K562 (cell line): ENCODE measurements at places on chromosomes 6 and 20.

- DNase-seq: no peak
Observed at GRCh38 chr6:121851056-121851455, 415.6 kb downstream of the GJA1 start.

DNA sequence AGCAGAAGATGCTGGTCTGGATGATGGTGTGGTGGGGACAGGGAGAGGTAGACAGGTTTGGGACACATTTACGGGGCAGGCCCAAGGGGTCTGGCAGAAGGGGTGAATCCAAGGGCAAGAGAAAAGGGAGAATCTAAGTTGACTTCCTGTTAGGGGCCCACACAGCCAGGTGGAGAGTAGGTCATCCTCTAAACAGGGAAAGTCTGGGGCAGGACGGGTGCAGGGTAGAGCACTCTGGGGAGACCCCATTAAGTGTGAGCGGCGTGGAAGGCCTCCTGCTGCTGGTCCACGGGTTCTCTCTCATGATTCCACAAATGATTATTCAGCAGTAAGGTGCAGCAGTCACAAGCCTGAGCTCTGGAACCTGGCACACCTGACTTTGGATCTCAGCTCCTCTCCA is 2.7 kb downstream of the SRXN1 start:
- no peak for DNase-seq

GRCh38 chr20:7858734-7859250 is 81.5 kb downstream of the HAO1 start:
- no peak for DNase-seq

- no peak for DNase-seq
Observed at GRCh38 chr20:62596486-62596885, 45.8 kb upstream of the SLCO4A1 start.

DNA sequence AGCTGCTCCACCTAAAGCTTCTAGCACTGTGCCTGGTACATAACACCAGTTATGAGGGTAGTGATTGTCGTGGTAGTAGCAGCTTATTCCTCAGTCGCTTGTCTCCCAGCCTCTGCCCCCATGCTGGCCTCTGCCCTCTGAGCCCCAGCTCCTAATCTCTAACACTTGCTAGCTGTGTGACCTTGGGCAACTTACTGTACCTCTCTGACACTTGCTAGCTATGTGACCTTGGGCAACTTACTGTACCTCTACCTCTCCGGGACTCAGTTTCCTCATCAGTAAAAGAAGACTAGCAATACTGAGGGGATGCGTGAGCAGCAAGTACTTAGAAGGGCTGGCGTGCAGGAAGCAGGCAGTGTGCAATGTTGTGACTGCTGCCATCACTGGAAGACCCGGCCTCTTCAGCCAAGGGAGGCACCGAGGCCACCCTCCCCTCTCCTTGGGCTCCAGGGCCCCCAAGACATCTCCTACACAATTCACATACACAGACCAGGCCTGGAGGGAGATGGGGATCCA is 9.9 kb downstream of the MDFI start:
- DNase-seq: no peak

GRCh38 chr6:139754898-139755775 is 380.7 kb upstream of the CITED2 start:
- no peak for DNase-seq

GRCh38 chr20:15332711-15333160 is 995.3 kb upstream of the FLRT3 start:
- no peak for DNase-seq

- DNase-seq: peak; percentile 63
Observed at GRCh38 chr6:34115403-34115795, 30.5 kb downstream of the GRM4 start.

DNA sequence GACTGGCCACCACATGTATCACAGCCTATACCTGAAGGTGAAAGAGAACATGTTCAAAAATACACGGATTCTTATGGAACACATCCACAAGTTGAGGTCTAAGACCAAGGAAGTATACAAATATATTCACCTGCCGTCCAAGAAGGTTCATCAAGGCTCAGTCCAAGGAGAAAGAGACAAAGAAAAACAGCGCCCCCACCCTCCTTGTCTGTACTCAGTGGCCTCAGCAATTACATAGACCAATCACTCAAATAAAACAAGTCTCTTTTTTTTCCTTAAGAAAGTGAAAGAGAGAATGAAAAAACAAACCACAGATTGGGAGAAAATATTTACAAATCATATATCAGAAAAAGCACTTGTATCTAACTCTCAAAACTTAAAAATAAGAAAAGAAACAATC is 19.5 kb downstream of the CPXM1 start:
- DNase-seq: no peak

- no peak for DNase-seq
Observed at GRCh38 chr20:8399947-8400346, 267.9 kb downstream of the PLCB1 start.

- DNase-seq: peak; percentile 97
Observed at GRCh38 chr6:37314487-37315156, 39.2 kb upstream of the RNF8 start.

GRCh38 chr6:46704562-46704961 is 16.9 kb downstream of the TDRD6 start:
- no peak for DNase-seq

DNA sequence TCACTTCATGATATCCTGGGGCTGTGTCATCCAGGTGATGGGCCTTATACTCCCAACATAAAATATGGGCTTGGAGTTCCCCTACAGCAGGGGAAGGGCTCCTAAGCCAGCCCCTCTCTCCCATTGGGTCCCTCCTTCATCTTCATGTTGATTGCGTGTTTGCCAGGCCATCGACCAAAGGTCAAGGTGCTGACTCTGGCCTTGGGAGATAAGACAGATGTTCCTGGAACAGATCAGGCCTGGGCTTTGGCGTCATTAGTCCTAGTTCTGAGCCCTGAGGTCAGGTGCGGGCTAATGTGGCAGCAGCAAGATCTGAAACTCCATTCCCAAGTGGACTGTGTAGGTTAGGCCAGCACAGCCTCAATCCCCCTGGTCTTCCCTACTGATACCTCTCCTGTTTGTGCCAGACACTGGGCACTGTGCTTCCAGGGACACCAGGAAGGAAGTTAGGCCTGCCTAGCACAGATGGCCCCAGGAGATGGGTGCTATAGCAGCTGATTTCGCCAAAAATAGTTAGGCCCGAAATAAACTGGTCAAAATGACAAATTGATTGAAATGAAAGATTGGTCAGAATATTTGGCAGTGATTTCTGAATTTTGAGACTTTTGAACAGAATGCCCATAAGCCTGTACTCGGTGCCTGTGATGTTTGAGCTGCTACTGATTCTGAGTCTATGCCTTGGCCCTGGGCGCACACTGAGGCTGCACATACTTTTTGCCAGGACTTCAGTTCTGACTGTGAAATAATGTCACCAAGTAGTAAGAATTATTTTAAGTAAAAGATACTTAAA is 28.8 kb downstream of the EPB41L1 start:
- DNase-seq: peak; percentile 94

DNA sequence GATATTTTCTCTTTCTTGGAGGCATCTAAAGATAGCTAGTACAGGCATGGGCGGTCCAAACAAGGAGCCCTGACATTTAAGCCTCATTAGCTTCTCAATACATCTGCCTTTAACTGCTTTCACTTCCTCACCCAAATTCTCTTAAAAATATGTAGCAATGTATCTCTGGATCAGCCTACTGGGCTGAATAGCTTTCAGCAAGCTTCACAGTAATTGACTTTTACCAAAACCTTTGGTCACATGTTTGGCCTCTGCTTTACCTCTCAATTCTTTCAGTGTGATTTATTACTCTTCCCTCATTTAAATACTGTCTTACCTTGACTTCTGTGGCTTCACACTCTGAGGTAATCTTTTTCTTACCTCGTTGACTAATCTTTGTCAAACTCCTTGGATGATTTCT is 1618.1 kb downstream of the GRIK2 start:
- DNase-seq: no peak

- DNase-seq: peak; percentile 92
Observed at GRCh38 chr6:3162565-3163247, 5.4 kb upstream of the TUBB2A start.

DNA sequence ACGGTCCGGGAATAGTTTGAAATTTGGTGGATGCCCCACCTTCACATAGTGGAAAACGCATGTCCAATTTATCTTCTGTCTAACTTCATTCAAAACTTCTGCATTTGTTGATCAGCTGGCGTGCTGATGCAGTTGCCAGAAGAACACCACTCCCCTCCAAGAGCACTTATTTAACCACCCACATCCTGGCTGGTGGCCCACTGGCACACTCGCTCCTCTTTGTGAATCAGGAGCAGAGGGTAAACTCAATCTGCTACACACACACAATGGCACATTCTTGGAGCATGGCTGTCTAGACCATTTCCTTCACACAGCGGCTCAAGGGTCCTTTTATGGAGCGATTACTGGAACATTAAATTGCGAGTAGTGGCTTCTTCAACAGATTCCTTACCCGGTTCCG is 55.1 kb upstream of the CEP162 start:
- DNase-seq: no peak

DNA sequence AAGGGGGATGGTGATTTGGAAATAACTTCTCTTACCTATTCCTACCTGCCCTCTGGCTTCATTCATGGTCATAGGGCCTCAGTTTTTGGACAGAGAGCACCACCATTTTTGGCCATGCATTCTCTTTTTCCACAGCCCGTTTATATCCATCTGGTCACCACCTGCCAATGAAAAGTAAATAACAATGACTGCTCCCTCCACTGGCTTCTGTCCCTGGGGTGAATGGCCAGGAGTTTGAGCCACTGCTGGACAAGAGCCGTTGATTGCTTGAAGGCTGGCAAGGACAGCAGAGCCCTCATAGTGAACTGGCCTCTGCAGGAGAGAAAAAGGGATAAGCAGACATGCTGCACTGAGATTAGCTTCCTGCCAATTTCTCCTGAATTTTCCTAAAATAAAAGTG is 261.8 kb downstream of the ADGB start:
- DNase-seq: no peak

GRCh38 chr6:130968476-130968875 is 94.6 kb downstream of the EPB41L2 start:
- DNase-seq: no peak

DNA sequence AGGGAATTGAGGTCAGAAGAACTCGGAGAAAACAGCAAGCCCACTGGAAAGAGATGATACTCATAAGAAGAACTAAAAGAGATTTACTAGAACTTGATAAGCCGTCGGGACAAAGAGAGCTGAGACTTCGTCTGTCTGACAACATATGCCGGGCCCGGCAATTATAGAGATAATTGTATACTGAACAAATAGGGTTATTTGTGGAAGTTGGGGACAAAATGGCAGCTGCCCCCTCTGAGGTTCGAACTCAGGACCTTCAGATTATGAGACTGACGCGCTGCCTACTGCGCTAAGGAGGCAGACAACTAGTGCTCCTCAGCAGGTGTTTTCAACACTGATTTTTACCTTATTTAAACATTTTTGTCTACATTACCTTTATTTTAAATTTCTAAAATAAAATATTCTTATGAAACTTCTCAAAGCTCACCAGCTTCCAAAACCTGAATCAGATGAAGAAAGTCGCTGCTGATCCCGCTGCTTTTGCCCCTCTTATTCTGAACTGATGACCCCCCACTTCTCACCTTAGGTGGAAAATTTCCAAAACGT is 29.3 kb upstream of the TRIM27 start:
- peak; percentile 78 for DNase-seq

GRCh38 chr20:62623488-62624324 is 18.6 kb upstream of the SLCO4A1 start:
- peak; percentile 95 for DNase-seq

DNA sequence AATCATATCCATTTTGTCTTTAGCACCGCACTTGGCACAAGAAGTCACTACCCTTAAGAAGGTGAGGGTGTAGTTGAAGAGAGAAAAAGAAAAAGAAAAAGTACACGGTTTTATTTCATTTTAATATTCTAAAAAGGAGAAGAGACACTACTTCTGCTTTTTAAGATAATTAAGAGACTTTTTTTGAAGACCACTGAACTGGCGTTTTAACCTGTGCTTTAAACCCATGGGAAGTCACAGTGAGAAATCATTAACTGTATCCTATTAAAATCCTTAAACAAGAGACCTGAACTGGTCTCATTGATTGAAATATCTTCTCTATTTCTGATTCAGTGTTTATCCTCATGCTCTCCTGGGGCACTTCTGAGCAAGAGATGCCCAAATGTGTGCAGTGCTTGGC is 243.5 kb downstream of the TMEM242 start:
- no peak for DNase-seq

- no peak for DNase-seq
Observed at GRCh38 chr6:1724616-1725015, 114.9 kb downstream of the FOXC1 start.

DNA sequence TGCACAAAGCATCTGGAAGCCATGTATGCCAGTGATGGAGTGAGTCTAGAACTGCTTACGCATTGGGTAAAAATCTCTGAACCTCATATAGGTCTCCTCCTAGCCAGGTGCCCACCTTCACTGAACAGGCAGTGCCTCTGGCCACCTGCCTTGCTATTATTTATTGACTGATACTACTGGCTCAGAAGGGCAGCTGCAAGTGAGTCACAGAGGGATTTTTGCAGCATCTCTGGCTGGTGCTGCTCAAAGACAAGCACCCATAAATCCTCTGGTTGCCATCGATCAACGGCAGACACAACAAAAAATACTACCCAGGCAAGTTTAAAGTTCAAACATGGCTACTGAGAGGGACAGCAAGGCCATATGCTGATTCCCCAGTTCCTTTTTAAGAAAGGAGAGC is 279.4 kb downstream of the UBE3D start:
- no peak for DNase-seq

- DNase-seq: no peak
Observed at GRCh38 chr6:165664559-165665383, 1.7 kb upstream of the PDE10A start.
